ENCODE measurements at places on chromosomes 5 and 9.

- DNase-seq, result no peak
Observed at GRCh38 chr9:37551468-37551867, 24.7 kb downstream of the FBXO10 start.

GRCh38 chr5:1551426-1552301 lies 27.9 kb upstream of the LPCAT1 start:
- no peak for DNase-seq

DNA sequence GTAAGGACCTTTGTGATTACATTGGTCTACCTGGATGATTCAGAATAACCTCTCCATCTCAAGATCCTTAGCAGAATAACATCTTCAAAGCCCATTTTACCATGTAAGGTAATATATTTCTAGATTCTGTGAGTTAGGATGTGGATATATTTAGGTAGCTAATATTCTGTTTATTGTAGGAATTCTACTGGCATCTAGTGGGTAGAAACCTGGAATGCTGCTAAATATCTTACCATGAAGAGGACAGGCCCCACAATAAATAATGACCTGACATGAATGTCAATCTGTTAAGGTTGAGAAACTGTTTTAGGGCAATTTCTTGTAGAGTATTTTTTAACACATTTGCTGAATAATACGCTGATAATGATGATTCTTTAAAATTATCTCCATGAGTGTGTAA lies 426.8 kb downstream of the MAN2A1 start:
- DNase-seq, result no peak

DNA sequence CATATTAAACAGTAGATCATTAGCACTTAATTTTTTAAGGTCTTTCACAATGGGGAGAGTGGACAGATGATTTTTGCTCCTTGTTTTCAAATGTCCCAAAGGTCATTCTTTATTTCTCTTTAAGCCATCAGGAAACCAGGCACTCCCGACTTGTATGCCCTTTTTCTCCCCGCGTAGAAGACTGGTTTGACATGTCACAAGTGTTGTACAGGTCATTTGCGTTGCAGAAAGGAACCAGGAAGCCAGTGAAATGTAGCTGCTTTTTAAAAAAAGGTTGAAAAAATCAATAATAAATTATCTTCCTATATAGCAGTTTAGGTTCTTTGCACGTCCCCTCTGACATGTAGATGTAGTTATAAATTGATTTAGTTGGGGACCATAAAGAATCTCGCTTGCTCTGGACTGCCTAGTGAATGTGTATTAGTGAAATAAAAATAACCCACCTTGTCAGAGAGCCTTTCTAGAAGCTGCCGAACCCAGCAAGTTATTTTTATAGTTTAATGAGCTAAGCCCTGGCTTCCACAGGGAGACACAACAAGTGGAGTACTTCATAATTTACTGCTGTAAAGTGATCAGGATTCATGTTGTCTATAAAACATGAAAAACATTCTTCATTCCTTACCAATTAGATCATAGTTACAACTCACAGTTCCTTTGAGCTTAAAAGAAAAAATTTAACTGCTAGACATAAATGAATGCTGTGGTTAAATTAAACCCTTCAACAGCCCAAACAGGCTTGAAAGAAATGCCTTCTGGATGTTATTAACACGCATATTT lies 404.6 kb downstream of the CSNK1G3 start:
- DNase-seq, result no peak

DNA sequence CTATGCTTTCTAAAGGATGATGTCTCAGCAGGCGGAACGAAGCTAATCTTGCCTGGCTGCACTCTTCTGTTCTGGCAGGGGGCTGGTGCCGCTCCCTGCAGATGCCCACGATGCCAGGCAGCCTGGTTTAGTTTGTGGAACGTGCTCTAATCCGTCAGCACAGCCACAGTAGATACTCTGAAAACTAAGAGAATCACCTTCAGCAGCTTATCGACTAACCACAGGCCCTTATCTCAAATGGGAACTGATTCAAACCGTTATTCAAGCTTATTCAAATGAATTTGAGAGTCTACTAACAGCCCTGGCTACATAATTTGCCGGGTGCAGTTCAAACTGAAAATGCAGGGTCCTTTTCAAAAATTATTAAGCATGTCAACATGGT lies 246.6 kb upstream of the ANKRD55 start:
- no peak for DNase-seq

GRCh38 chr5:72270037-72270436 lies 50.0 kb downstream of the MRPS27 start:
- DNase-seq, result no peak

GRCh38 chr9:123349691-123350480 lies 6.1 kb upstream of the CRB2 start:
- DNase-seq, result peak; percentile 78

DNA sequence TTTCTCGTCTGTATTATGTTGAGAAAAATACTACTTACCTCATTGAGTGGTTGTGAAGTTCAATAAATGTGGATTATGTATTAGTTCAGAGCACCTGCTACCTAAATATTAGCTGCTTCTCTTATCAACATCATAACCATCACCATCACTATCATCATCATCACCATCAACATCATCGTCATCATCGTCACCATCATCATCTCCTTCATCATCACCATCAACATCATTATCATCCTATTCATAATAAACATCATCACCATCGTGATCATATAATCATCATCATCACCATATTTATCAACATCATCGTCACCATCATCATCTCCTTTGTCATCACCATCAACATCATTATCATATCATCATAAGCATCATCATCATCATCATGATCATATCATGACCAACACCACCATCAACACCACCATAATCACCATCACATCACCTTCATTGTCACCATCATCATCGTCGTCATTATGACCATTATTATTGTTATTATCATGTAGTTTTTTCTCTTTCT lies 181.0 kb upstream of the ADCY2 start:
- no peak for DNase-seq

DNA sequence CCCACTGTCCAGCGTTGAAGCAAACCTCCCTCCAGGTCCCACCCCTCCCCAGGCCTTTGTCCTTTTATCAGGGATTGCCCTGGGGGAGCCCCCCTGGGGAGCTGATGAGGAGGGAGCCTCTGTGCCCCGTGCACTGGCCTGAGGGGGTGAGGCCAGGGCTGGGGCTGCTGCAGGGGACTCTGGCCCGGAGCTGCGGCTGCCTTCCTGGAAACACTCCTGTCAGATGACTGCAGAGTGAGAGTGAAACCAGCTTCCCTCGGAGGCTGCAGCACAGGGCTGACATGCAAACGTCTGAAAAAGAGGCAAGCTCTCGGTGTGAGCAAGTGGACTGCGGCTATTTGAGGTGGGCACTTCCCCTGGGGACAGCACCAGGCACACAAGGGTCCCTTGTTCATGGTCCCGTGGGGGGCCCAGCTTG lies 4.6 kb upstream of the TRAF2 start:
- peak; percentile 64 for DNase-seq

DNA sequence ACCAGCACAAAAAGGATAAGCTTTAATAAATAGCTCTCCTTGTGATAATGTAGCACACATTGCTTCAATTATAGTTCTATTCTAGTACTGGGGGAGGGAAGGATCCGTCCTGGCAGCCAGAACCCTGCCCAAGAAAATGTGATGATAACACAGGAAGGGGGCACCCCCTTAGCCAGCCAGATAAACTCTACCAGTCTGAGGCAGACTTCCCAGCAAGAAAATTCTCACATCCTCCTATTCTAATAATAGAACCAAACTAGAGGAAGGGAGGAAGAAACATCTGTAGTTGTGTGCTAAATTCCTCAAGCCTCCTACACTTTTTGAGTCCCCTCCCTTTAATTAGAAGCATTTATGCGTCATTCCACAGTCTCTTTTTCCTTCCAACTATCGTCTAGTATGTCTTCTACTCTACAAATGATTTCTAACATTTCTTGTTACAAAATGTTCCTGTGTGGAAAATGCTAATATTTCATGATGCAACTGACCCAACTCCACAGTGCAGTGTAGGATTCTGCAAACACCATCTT lies 261.0 kb downstream of the SEMA5A start:
- DNase-seq, result no peak

GRCh38 chr5:1209896-1210776 lies 8.7 kb downstream of the SLC6A19 start:
- DNase-seq, result no peak

- no peak for DNase-seq
Observed at GRCh38 chr9:15642369-15642962, 89.6 kb downstream of the CCDC171 start.

DNA sequence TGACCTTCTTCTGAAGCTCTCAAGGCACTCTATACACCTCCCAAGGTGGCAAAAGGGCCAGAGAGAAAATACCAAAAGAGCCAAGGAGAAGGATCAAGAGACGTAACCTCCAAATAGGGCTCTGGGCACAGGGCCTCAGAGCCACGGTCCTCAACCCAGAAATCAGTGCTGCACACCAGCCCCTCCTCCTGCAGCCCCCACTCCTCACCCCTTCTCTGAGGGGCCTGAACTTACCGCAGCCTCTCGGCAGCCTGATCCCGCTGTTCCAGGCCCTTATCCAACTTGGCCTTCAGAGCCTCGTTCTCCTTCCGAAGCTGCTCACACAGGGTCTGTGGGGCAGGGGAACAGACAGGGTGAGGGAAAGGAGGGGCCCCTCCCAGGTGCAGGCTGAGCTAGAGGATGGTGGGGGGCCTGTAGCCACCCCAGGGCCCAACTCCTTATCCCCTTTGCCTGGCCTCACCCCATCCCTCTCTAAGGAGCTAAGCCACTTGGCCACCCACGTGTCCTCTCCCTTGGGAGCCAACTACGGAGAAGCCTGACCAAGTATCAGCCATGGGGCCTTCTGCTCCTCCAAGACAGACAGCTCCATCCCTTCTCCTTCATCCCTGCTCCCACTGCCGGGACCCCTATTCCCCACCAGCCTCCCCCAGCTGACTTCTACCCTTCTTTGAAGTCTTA lies 28.8 kb downstream of the TNIP1 start:
- no peak for DNase-seq

GRCh38 chr5:93580927-93581445 lies at the start of gene NR2F1-AS1:
TSS of gene NR2F1-AS1 (minus strand) at chr5:93581219.
- no peak for DNase-seq

- no peak for DNase-seq
Observed at GRCh38 chr9:102985162-102985895, 9.8 kb upstream of the CYLC2 start.

DNA sequence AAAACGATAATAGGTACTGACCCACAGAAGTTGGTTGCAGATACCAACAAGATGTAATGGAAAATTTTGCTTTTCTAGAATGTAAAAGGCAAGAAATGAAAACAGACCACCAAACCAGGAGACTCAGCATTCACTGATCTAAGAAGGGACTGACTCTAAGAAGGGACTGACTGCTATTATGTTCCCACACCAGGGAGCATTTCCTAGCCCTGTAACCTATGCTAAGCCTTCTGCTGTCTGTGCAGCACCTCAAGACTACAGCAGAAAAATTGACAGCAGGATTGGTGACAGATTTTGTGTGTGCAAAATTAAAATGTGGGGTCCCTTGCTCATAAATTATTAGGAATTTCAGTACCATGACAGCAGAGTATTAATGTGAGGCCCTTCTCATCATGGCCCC lies 154.8 kb downstream of the GABRB2 start:
- no peak for DNase-seq

- peak; percentile 61 for DNase-seq
Observed at GRCh38 chr9:132160802-132161742, 786 bp upstream of the NTNG2 start.

- DNase-seq, result no peak
Observed at GRCh38 chr5:177958696-177959095, 37.3 kb downstream of the PROP1 start.

DNA sequence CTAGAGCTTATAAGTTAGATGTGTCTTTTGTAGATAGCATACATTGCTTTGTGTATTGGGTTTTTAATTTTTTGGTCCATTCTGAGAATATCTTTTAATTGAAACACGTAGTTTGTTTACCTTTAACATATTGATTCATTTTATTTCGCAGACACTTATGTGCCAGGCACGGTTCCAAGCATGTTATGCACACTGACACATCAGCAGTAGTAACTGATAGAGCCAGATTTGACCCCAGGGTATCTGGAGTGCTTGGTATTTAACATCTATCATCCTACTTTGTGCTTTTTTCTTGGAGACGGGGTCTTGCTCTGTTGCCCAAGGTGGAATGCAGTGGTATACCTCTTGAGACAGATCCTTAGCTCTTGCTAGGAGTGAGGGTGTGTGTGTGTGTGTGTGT lies 71.9 kb downstream of the USP20 start:
- DNase-seq, result no peak

- no peak for DNase-seq
Observed at GRCh38 chr5:81768935-81769452, 18.1 kb upstream of the SSBP2 start.

GRCh38 chr5:140108093-140109017 lies 5.6 kb upstream of the PURA start:
- DNase-seq, result peak; percentile 76

DNA sequence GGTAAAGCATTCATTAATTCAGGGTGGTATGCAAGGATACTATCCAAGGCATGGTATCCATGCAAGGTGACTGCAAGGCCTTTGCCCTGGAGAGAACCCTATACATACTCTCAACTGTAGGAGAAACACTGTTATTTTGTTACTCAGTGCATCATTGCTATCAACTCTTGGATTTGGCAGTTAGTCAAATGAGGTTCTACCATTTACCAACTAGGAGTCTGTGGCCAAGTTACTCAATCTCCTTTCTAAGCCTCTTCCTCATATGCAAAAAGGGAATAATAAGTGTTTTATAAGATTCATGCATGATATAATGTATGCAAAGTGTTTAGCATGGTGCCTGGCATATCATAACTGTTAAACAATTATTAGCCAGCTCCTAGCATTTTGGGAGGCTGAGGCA lies 4.0 kb downstream of the PCDHGC3 start:
- no peak for DNase-seq

DNA sequence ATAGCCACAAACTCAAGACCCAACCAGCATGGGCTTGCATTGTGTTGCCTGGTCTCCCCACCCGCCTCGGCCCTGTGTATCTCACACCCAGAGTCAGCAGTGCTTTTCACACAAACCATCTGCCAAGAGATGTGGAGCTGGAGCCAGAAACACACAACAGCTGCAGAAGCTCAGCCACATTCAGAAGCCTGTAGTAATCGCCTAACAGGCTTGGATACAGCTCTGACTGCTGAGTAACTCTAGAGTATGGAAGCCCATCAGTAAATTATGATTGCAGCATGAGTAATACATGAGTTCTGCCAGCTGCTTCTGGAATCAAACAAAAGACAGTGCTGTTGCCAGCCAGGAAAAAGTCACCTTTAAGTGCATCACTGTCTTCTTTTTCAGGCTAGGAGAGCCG lies 16.0 kb downstream of the TEK start:
- no peak for DNase-seq
